ENCODE measurements at places on chromosomes 16 and 17. TPM values are rescaled to one million over a fixed set of nuclear protein-coding genes. Genes with fewer than 3 reads are reported as not detected.

SYT17 gene
- 2.5 TPM for total RNA-seq

DNA sequence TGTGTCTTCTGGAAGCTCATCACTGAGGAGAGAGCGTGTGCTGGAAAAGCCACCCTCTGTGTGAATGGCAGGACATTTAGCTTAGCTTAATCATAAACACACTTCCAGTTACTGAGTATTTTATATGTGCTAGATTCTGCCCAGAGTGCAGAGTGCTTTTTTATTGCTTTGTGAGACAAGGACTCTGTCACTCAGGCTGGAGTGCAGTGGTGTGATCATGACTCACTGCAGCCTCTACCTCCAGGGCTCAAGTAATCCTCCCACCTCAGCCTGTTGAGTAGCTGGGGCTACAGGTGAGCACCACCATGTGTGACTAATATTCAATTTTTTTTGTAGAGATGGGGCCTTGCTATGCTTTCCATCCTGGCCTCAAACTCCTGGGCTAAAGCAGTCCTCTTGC, 61.4 kb upstream of the IRX3 start:
- H3K4me1 ChIP-seq = peaks cover 7% of the 10 kb centered on the region
- no peak for DNase-seq
- H3K27ac ChIP-seq = no peak overlapping the region
- H3K4me3 ChIP-seq = no peak overlapping the region
- no peaks in the 10 kb centered on the region for H3K36me3 ChIP-seq

GRCh38 chr17:30117675-30118081, 1.1 kb downstream of the NSRP1 start:
- no peaks in the 10 kb centered on the region for H3K27me3 ChIP-seq
- H3K4me3 ChIP-seq = peak overlapping the region; percentile 87
- peak; percentile 3 for DNase-seq
- H3K36me3 ChIP-seq = peaks cover 6% of the 10 kb centered on the region

GRCh38 chr17:41264599-41264998, 579 bp upstream of the KRTAP9-6 start:
- no peaks in the 10 kb centered on the region for H3K36me3 ChIP-seq
- no peak for DNase-seq
- H3K4me1 ChIP-seq = no peaks in the 10 kb centered on the region

DNA sequence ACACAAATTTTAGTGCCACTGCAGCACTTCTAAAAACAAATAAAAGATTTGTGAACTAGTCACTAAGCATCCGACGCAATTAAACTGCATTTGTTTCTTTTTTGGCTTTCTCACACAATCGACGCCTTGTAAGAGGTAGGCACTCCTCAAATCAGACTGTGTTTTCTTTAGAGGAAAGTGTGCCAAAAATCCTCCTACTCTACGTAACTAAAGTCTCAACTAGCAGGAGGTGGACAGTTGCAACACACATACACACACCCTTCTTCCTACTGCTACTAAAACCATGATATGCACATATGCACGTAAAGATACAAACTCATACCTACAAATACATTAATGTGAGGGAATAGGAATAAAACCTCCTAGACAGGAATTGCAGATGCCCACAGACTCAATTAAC, 844.7 kb upstream of the SOX9 start:
- no peaks in the 10 kb centered on the region for H3K27me3 ChIP-seq
- H3K4me1 ChIP-seq = no peaks in the 10 kb centered on the region
- H3K4me3 ChIP-seq = no peak overlapping the region
- no peak overlapping the region for H3K27ac ChIP-seq
